HCT116 (cell line): ENCODE measurements at places on chromosomes 2 and 18. TPM values are rescaled to one million over a fixed set of nuclear protein-coding genes. Genes with fewer than 3 reads are reported as not detected.

DNA sequence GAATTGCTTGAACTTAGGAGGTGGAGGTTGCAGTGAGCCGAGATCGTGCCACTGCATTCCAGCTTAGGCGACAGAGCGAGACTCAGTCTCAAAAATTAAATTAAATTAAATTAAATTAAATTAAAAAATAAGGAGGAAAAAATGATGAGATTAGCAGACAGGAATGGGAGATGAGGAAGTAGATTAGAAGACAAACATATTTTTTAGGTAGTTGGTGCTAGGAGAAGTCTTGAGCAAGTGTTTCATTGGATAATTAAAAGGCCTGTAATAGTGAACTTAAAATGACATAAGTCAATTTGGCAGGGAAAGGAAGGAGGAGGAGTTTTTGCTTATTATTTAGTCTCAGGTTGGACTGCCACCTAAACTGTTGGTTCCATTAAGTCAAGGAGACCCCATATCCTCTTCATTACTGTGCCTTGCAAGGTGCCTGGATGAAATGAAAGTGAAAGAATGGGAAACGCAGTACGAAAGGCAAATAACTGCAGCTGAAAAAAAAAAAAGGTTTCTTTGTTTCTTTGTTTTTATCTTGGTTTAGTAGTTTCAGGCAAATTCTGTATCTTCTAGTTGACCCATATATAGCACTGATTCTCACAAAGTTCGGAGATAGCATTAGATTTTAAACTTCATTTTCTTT, 162.0 kb downstream of the SLC8A1 start:
- no peak for DNase-seq

DNA sequence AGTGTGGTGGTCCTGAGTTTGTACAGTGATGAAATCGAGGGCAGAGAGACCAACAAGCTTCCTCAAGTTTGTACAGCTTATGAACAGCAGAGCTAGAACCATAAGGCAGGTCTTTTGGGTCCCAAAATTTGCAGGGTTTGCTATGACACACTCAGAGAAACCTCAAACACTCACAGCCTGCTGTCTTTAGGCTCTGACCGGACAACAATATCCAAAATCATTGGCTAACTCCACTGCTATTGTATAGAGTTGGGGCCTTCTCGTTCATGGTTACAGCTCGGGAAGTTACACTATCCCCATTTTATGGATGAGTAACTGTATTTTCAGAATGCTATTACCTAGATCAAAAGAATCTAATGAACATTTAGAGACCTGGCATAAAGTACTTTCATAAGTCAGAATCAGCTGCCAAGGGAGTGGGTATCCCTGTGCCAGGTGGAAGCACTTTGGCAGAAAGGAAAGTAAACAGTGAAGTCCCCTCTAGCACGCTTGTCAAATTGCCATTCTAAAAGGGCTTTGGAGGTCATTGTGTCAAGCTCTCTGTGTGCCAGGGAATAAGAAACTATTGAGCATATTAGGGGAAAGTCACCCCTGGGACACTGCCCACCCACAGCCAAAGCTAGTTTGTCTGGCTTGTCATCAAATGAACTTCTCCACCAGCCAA, 331.8 kb downstream of the ALK start:
- no peak for DNase-seq

DNA sequence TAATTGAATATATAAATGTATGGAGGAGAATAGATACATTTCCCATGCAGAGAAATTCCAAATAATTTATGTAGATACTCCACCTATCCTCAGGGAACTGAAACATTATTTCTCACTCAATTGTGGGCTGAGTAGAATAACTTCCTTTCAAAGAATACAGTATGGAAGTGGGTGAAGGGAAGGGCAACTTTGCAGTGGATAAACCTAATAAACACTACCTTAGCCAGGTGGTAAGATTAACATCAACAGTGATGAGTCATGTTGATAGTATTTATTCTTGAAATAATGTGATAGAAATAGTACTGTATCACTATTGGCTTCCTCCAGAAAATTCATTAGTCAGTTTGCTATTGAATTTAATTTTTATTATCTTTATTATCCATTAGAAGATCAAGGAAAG, 716.4 kb upstream of the CHAC2 start:
- DNase-seq = no peak

DNA sequence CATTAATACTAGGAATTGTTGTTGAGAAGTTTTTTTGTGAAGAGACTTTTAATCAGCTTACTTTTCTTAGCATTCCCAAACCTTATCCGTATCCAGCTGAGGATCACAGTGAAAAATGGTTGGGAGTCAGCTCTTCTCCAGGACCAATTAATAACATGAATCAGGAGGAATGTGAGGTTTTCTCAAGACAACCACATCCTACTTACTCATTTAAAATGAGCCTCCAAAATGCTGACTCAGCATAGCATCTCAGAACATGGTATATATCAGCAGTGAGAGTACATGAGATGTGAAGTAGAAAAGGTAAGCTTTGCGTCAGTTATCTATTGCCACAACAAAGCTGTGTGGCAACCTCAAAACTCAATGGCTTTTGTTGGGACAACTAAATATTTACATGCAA, 140.3 kb downstream of the NRP2 start:
- no peak for DNase-seq

DNA sequence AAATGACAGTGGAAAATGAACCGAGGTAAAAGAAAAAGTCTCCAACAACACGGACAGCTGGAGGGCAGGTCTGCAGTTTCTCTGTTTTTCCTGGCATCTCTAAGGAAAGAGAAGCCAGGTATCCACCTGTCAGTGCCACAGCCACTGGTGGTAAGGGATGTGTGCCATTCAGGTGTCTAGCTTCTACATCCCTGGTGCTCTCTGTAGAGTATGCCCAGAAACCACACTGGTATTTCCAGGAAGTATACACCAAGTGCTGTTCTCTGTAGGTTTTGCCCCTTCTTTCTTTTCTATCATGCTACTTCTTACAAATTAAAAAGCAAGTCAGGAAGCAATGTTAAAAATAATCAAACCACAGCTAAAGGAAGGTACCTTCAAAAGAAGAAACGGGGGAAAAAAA, 7.6 kb upstream of the AGFG1 start:
- no peak for DNase-seq

DNA sequence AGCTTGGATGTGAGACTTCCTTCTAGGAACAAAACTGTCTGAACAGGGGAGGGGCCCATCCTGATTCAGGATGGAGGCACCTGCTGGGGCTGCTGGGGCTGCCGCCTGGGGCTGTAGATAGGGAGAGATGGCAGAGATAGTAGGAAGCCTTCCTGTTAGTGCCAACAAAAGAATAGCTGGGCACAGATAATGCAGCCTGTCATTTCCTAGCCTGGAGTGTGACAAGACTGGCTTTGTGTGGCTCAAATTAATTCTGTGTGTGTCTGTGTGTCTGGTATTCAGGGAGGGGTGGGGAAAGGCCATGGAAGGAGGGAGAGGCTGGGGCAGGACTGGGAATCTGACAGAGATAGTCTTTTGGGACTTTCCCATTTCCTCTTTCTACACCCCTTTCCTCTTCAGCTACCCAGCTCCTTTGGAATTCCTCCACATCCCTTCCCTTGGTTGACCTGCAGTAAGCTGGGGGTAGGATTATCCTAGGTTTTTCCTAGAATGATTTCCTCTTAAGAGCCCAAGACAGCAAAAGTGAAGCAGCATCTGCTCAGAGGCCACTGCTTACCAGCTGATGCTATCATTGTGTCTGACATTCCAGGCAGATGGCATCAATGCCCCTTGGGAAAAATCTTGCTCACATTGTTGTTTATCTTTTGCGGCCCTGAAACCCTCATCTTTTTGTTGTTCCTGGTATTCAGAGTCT, 144.9 kb upstream of the LHCGR start:
- no peak for DNase-seq

Gene DLGAP1
- 0.39 TPM for total RNA-seq

Gene SPR
- 66.9 TPM for total RNA-seq

Gene MFSD2B
- total RNA-seq = 0.39 TPM
